Mesenteric fat pad (tissue), 1 donor: ENCODE measurements at places on chromosomes 4 and X. TPM values are rescaled to one million over a fixed set of nuclear protein-coding genes. Genes with fewer than 3 reads are reported as not detected.

- DNase-seq: no peak
Measured at GRCh38 chr4:141388481-141388880, 167.8 kb downstream of the ZNF330 start.

DNA sequence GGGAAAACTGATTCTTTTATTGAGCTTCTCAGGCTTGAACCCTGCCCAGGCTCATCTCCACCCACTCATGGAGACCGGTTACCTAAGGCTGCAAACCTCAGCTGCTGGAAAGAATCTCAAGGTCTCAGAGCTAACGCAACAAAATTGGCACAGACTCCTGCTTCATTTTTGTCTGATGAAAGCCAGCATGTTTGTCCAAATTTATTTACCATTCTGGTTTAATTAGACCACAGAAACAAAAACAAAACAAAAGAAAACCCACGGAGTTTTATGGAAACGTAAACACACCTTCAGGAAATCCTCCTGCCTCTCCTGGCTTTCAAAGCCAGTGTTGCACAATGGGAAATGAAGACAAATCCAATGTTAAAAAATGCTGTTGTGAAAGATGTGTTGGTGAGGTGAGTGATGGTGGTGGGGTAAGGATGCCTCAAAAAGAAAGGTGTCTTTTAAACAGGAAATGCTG, 56.4 kb upstream of the PDLIM3 start:
- no peak for DNase-seq

DNA sequence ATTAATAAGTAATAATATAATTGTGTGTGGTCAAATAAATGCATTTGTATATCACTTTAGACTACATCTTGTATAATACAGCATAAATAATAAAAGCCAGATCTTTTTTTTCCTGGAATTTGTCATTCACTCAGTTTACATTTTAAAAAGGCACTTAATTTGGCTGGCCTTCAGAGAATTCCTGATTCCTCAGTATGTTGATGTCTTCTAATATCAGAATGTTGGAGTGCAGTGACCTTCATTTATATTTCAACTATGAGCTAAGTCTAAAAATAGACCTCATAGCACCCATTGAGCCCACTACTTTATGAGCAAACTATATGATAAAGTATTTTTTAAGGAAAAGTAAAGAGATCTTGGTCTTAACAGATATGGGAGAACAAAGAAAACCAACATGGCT, 27.8 kb downstream of the ZNF330 start:
- DNase-seq: no peak

- DNase-seq: no peak
Measured at GRCh38 chrX:50036426-50036825, 114.0 kb downstream of the CLCN5 start.

GRCh38 chr4:73864365-73864764, 4.8 kb upstream of the CXCL1 start:
- no peak for DNase-seq

DNA sequence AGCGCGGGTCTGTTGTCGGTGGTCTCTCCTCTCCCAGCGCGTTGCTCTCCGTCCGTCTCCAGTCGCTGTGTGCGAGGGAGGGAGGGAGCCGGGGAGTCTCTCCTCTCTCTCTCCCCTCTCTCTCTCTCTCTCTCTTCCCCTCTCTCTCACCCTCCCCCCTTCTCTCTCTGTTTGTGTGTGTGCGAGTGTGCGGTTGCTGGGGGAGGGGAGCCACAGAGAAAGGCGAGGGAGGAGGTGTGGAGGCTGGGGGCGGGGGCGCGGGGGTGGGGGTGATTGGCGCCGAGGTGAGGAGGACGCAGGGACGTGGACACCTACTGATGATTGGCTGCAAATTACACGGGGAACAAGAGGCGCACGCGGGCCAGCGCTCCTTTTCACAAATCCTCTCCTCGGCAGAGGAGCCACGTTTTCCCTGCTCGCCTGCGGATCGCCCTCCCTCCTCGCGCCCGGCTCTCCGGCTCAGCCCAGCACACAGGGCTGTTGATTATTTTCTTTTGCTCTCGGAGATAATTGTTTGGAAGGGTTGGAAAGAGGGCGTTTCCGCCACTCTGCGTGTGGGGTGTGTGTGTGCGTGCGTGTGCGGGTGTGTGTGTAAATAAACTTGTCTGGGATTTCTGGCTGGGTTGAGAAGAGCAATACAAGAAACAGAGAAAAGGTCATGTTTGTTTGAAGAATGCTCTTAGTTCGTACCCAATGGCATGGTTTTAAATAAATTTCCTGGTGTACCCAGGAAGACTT, at the start of gene CXXC4:
Gene CXXC4 (minus strand): TSS at position 73 of the 738 bp plus-strand sequence. CDS start 3,092 bp downstream, outside the sequence.
- no peak for DNase-seq

DNA sequence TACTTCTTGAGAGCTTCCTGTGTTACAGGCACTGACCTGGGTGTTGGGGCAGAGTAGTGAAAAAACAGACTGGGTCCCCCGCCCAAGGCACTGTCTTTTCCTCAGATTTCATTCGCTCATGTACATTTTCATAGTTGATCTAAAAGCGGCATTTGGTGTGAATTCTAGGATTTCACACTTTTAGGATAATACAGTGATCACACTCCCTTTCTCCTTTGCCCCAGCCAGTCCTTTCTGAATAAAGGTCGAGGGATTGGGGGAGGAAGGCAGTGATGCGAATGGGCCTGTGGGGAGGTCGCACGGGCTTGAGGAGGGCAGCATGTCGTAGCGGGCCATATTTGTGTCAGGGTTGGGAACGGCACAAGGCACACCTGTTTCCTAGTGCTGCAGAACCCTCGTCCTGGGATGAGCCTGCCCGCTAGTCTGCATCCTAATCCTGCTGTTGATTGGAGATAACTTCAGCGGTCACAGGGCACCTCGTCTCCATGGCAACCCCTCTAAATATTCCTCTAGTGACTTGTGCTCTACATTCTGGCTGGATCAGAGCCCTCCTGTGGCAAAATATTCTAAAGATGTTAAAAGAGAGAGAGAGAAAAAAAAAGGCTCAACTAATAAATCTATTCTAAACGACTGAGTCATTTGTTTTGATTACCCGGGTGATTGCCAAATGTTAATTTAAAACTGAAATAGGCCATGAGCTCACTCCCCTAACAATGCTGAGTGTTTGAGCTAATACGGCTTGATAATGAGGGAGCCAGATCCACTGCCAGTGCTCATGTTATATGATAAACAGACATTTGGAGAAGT, 21.8 kb downstream of the FHL1 start:
- no peak for DNase-seq

The PHKA2 gene
- 22.4 TPM for total RNA-seq

The TAPT1 gene
- 44.2 TPM for total RNA-seq

GRCh38 chrX:43661521-43662240, 5.6 kb downstream of the MAOA start:
- DNase-seq: no peak

- DNase-seq: no peak
Measured at GRCh38 chr4:21835712-21836111, 112.9 kb downstream of the KCNIP4 start.

DNA sequence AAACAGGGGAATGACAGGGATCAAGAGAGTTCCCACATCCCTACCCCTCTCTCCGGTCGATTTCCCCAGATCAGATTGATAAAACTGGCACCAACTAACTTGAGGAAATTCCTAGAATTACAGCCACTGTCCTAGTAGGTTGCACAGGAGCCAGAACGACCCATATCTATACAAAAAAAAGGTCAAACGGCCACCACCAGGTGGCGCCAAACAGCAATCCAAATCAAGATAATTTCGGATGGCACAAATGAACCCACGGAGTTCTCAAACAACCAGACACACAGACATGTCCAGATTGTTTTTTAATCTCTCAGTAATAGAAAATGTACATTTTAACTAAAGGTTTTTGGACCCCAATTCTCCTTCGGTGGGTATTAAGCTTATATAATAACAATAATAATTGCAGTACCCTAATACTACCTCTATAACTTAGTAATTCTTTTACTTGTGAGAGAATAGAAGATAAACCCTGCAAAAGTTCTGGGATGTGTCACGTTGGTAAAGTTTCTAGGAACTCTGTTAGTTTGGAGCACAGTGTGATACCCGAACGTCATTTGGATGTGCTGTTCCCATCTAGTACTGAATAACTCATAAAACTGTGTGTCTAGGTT, 212.6 kb downstream of the SPOCK3 start:
- no peak for DNase-seq

The HTN3 gene
- not detected for total RNA-seq

DNA sequence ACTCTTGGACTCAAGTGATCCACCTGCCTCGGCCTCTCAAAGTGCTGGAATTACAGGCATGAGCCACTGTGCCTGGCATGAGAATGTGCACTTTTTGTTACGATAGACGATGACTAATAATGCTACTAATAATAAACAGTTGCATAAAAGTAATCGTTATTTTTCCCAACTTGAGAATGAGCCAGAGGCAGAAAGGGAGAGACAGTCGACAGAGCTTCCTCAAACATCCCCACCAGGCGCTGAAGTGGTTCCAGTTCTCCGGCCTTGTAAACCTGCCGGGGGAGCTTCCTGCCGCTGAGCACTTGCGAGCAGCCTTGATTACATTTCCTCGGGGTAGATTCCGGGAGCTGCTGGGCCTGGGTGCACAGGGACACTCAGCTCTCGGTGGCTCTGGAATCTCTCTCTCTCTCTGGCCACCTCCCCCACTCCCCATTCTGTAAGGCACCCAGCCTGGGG, 8.9 kb upstream of the HTRA3 start:
- DNase-seq: no peak

GRCh38 chr4:6391852-6392188, 80.6 kb downstream of the PPP2R2C start:
- no peak for DNase-seq

DNA sequence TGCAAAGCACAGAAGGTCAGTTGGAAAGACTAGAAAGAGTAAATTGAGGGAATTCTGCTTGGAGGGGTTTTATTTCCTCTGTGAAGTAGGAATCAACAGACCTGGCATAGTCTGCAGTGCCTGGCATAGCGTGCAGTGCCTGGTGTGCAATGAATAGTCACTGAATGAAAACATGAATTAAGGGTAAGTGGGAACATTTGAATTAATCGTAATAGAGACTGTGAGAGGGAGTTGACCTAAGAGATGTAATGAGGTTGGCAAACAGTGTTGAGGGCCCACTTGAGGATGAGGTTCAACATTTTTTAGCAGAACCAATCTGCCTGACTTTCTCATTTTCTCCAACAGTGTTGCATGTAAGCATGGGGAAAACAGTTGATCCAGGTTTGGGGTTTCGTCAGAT, 377.2 kb upstream of the FTHL17 start:
- no peak for DNase-seq

The MAGEB17 gene
- not detected for total RNA-seq

The CACNA1F gene
- not detected for total RNA-seq

GRCh38 chr4:107714256-107714655, 5.8 kb downstream of the PAPSS1 start:
- DNase-seq: no peak

- DNase-seq: no peak
Measured at GRCh38 chr4:2595436-2595835, 59.0 kb downstream of the FAM193A start.

GRCh38 chrX:56563231-56564161, at the start of gene UBQLN2:
Gene UBQLN2, plus strand, starts transcription at chrX:56563627. Its CDS starts 247 bp downstream, at chrX:56563874.
- DNase-seq: peak; percentile 91

The PSMD10 gene
- 31.9 TPM for total RNA-seq

GRCh38 chrX:124289443-124289842, 43.0 kb upstream of the TEX13D start:
- no peak for DNase-seq

DNA sequence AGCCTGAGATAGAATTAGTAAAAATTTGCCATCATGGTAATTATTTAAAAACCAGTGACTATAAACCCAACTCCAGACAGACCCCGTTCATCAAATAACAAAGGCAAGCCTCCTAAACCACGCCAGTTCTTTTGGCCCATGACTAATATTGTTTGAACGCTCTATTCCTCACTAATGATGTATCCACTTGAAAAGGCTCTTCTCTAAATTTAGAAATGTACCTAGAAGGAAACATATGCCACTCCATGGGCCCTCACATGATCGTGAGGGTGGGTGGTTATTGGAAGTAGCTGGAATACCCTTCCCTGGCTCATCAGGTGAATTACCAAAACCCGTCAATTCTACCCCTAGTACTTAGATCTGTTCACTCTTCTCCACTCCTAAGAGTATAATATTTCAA, 249.2 kb downstream of the COL25A1 start:
- no peak for DNase-seq

GRCh38 chr4:53067125-53067802, 205.1 kb downstream of the RASL11B start:
- no peak for DNase-seq

The GRIA2 gene
- total RNA-seq: not detected

DNA sequence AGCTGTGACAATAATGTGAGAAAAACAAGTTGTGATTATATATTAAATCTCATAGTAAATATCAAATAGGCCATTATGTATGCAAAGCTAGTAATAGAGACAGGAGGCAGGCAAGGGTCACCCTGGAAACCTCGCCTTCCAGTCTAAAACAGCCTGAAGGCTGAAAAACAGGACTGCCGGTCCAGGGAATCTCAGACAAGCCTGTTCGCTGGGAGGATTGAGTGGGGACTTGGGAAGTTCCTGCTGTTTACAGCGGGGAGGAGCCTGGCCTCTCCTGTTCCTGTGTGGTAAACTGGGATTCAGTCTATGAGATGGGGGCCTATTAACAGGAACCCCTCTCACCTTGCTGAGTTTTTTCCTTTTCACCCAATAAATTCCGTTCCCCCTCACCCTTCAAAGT, 2317.3 kb downstream of the PCDH7 start:
- no peak for DNase-seq

GRCh38 chr4:94349193-94349592, 6.6 kb upstream of the HPGDS start:
- no peak for DNase-seq

GRCh38 chrX:136662976-136663375, 15.0 kb downstream of the CD40LG start:
- DNase-seq: no peak

DNA sequence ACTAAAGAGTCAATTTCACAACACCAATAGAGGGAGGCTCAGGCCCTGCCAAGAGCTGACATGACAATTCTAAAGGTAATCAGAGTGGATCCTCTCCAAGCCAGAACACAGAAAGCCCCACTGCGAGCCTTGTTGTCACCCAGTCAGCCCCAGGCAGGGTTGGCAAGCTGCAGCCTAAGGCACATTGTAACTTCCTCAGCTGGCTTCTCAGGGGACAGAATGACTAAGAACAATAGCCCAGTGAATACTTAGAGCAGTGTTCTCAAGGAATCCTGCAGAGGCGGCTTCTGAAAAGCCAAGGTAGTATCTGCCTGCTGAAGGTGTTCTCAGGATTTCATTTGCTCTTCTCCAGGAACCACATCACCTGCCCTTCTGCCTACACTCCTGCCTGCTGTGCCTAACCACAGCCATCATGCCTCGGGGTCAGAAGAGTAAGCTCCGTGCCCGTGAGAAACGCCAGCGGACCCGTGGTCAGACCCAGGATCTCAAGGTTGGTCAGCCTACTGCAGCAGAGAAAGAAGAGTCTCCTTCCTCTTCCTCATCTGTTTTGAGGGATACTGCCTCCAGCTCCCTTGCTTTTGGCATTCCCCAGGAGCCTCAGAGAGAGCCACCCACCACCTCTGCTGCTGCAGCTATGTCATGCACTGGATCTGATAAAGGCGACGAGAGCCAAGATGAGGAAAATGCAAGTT, at the start of gene MAGEB4:
Gene MAGEB4 (plus strand): TSS at position 277 of the 692 bp plus-strand sequence. CDS start 136 bp downstream, at position 413.
- no peak for DNase-seq

GRCh38 chrX:110041980-110042379, 39.1 kb downstream of the TMEM164 start:
- DNase-seq: no peak
